ENCODE measurements at places on chromosomes 2 and 18.

GRCh38 chr18:42174909-42175308 lies 219.9 kb downstream of the PIK3C3 start:
- DNase-seq, result no peak
- H3K4me3 ChIP-seq, result no peak overlapping the region
- H3K27me3 ChIP-seq, result no peaks in the 10 kb centered on the region
- H3K36me3 ChIP-seq, result no peaks in the 10 kb centered on the region
- no peak overlapping the region for H3K27ac ChIP-seq
- no peaks in the 10 kb centered on the region for H3K4me1 ChIP-seq

GRCh38 chr2:195318440-195319111 lies 338.4 kb upstream of the SLC39A10 start:
- peak; percentile 35 for DNase-seq
- no peak overlapping the region for H3K27ac ChIP-seq
- no peak overlapping the region for H3K4me3 ChIP-seq
- H3K27me3 ChIP-seq, result no peaks in the 10 kb centered on the region
- peaks cover 8% of the 10 kb centered on the region for H3K4me1 ChIP-seq
- H3K36me3 ChIP-seq, result peaks cover under 1% of the 10 kb centered on the region

DNA sequence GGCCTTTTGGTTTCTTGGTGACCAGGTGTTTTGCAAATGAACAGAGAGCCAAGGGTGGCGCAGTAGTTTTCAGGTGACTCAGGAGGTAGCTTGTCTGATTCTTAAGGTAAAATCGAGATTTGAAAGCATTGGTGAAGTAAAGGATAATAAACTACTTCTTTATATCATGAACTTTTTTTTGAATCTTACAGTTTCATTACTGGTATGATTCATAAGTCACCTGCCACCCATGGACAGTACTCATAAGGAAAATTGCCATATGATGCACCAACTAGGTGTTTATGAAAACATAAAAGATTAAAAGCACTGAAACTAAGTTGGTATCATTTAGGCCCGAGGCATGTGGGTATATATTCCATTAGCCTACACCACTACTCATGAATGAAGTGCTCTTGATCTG lies 84.1 kb upstream of the MGAT5 start:
- H3K27ac ChIP-seq, result peak overlapping the region; percentile 68
- H3K27me3 ChIP-seq, result no peaks in the 10 kb centered on the region
- H3K4me3 ChIP-seq, result no peak overlapping the region
- peaks cover 84% of the 10 kb centered on the region for H3K4me1 ChIP-seq
- H3K36me3 ChIP-seq, result peaks cover 4% of the 10 kb centered on the region

DNA sequence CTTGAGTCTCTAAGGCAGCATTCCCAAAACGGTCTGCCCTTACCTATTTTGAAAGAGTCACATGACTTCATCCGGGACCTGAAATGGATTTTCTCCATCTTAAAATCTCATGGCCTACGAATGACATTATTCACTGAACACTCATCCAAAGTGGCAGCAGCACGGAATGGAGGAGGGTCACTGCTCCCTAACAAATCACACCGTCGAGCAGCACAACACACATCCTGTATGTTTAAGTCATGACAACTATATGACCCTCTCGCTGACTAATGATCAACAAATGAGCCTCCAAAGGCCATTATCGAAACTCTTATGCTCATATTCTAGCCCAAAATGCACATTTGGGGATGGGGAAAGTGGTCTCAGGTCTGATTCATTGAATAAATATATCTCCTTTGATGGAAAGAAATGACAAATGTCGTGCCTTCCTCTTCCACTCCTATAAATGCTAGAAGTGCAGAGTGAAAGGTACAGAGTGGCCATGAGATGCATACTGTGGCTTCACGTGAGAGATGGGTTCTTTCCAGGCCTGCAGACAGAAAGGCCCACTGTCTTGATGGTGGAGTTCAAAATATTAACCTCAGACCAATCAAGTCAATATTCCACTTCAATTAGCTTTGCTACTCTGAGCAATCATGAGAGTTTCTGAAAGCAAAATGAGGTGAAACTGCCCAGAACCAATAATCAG lies 70.8 kb downstream of the C2orf76 start:
- no peak for DNase-seq
- no peak overlapping the region for H3K27ac ChIP-seq

GRCh38 chr2:224143526-224143925 lies 104.4 kb upstream of the SERPINE2 start:
- H3K4me3 ChIP-seq, result no peak overlapping the region
- peaks cover 20% of the 10 kb centered on the region for H3K27me3 ChIP-seq
- H3K4me1 ChIP-seq, result no peaks in the 10 kb centered on the region
- DNase-seq, result no peak
- H3K36me3 ChIP-seq, result no peaks in the 10 kb centered on the region

- H3K27me3 ChIP-seq, result no peaks in the 10 kb centered on the region
- no peak for DNase-seq
- no peak overlapping the region for H3K27ac ChIP-seq
Measured at GRCh38 chr18:79121746-79122474, 52.7 kb downstream of the ATP9B start.

GRCh38 chr2:182416191-182416590 lies 10.6 kb downstream of the PDE1A start:
- no peaks in the 10 kb centered on the region for H3K4me1 ChIP-seq
- H3K27ac ChIP-seq, result no peak overlapping the region
- H3K36me3 ChIP-seq, result no peaks in the 10 kb centered on the region

DNA sequence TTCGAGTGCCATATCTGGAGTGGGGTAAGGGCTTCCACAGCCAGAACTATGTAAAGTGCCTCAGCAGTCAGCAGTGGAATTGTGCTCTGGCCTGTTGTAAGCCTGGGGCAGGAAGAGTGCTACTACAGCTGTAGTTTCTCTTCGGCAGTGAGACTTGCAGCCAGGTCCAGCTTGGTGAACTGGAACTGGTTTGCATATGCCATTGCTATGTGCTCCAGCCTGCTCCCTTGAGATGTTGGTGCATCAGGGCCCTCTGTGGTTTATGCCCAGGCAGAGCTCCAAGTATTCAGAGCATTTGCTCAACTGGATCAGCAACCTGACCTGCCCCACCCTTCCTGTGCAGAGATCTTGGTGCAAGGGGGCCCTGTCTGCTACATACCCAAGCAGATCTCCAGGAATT lies 47.8 kb downstream of the ZNF804A start:
- DNase-seq, result no peak
- no peaks in the 10 kb centered on the region for H3K4me1 ChIP-seq
- H3K4me3 ChIP-seq, result no peak overlapping the region
- no peaks in the 10 kb centered on the region for H3K36me3 ChIP-seq
- no peaks in the 10 kb centered on the region for H3K27me3 ChIP-seq
